Liver (tissue), 10 donors: ENCODE measurements at places on chromosomes 12 and 14.
A peak's percentile ranks its signal among the peaks of the same experiment; 100 is the strongest.

DNA sequence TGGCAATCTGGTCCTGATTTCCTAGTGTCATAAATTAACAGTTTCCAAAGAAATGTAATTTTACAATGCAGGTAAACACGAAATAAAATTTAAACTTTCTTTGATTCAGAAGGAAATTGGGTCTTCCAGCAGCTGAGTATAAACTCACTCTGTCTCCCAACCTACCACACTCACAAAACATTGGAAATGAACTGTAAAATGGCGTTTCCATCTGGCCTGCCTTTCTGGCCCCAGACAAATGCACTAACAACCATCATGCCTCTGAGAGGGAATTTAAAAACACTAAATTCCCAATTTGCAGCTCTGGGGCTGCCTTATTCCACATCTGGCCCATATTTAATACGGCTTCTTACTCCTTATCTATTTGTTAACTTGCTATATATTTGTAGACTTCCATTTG, 19.3 kb downstream of the ATP2B1 start:
- DNase-seq = no peak

GRCh38 chr12:22628228-22628627, 3.3 kb downstream of the ETNK1 start:
- no peak for DNase-seq

- DNase-seq = no peak
Measured at GRCh38 chr12:101209319-101210302, at the start of gene SLC5A8. TSS of gene SLC5A8 (minus strand) at chr12:101210238. CDS start at chr12:101209848, 390 bp downstream.

GRCh38 chr14:104081261-104081835, 4.2 kb upstream of the ASPG start:
- DNase-seq = no peak

- DNase-seq = no peak
Measured at GRCh38 chr14:40053416-40053815, 621.2 kb upstream of the FBXO33 start.

DNA sequence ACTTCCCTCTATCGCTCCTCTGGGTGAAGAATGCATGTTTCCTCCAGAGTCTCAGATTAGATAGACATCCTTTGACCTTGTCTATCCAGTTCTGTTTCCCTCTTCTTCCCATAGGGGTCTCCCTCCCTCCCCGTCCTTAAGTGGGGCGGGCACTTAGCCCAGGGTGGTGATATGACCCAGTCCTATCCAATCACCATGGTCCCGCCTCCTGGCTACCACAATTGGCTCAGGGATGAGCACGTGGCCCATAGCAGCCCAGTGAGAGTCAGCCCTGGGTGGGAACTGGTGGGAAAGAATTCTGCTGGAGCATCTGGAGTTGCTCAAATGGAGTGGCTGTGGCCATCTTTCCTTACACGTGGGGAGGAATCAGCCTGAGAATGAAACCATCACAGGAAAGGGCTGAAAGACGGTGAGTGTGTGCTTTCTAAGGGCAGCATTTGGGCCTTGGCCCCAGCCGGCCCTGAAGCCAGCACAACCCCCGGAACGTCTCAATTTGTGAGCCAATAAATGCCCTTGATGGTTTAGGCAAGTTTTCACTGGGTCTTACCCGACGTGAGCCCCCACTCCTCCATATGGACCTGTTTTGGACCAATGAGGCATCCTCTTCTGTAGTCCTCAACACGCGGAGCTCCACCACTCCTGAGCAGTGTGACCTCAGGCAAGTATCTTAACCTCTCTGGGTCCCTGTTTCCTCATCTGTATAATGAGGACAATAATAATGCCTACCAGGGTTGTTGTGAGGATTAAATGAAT, 14.4 kb upstream of the MLXIP start:
- DNase-seq = peak; percentile 78

- no peak for DNase-seq
Measured at GRCh38 chr12:15634010-15634683, 155.0 kb downstream of the EPS8 start.

GRCh38 chr14:22915886-22916521, 2.9 kb downstream of the RBM23 start:
- no peak for DNase-seq
